ENCODE measurements at places on chromosomes 2 and 18.

DNA sequence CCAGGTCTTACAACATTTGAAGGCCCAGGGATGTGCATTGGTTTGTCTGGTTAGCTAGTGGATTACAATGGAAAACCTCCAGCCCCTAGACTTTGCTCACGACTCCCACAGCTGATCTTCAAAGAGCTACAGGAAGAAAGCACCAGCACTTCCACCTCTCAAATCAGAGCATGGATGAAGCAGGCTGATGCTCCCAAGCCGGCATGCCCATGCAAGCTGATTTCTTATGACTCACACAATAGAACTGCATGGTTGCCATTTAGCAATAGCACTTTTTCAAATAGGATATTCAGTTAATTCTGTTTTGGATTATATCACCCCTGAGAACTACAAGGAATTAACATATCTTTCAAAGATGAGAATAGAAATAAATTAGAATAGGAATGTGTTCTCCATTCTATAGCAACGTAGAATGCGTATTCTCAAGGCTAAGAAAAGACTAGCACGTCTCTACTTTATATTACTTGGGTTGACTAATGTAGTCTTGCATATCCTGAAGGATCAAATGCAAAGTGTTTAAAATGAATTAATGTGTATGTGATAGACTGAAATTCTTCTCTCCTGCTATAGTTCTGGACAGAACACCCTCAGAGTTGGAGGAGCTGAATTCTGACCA lies 292.4 kb downstream of the TRIB2 start:
- no peak for DNase-seq

DNA sequence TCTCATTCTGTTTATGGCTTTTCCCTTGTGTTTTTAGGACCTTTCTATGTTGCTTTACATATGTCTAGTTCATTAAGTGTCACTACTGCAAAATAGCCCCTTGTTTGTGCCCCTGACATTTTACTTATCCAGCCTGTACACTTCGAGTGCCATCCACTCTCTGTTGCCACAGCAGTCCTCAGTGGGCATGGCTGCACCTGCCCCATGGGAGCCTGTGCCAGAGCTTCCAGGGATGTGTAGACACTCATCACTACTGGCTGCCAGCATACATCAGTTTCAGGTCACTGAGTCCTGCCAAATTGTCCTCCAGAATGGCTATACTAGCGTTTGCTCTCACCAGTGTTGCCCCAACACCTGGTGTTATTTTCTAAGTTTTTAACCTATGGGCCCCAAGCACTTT lies 80.4 kb downstream of the ARMC9 start:
- no peak for DNase-seq

GRCh38 chr18:13252686-13253410 lies 34.3 kb downstream of the LDLRAD4 start:
- no peak for DNase-seq

DNA sequence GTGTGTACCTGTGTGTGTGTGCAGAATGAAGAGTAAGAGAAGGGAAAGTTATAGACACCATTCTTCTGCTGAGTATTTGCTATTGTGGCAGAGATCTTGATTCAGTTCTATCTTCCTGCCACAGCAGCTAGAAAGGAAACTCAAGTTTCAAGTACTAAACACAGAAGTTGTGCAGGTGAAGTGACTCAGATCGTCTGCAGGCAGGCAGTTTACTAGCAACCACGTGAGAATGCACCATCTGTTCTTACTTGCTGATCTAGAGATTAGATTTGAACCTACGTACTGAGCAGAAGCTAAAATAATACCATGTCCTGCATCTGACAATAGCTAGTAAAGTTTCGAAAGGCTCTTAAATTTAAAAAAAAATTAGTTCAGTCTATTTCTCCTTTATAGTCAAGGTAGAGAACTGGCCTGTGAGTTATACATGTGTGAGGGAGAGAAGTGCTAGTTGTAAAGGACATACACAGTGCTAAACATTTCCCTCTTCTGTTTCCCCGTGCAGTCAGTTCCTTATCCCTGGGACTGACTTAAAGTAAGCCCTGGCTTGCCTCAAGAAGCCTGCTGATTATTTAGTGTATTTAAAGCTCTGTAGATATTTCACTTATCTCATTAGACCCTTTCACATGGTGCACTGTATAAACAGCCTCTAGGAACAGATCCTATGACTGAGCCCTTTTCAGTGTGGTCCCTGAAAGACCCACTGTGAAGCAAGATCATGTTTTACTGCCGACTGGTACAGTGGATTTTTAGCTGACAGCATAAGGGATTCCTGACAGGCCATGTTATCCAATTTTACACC lies 45.0 kb downstream of the SLC38A11 start:
- peak; percentile 71 for DNase-seq

DNA sequence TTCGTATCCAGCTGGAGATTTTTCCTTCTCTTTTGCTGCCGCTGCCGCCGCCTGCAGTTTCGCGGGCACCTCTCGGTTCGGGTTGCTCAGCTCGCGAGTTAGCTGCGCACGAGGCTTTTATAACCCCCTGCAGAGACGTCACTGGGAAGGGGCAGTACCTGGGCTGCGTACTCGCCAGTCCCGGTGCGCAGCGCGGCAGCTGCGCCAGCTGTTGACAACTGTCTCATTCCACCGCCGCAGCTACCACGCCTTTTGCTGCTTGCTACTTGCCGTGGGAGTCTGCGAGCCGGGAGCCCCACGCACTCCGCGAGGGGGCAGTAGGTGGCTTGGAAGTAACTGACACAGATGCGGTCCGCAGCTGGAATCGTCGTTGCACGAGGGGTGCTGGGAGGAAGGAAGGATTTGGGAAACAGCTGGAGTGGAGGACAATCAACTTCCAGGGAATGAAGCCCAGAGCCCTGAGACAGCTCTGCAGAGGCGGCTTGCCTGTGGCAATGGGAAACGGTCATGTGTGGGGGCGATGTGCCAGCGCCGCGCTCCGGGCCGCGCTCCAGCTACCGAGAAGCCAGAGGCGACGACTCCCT lies at the start of gene TACR1:
TACR1 (minus strand) TSS at position 93 of the 584 bp plus-strand sequence. CDS start 586 bp downstream, outside the sequence.
- peak; percentile 75 for DNase-seq

DNA sequence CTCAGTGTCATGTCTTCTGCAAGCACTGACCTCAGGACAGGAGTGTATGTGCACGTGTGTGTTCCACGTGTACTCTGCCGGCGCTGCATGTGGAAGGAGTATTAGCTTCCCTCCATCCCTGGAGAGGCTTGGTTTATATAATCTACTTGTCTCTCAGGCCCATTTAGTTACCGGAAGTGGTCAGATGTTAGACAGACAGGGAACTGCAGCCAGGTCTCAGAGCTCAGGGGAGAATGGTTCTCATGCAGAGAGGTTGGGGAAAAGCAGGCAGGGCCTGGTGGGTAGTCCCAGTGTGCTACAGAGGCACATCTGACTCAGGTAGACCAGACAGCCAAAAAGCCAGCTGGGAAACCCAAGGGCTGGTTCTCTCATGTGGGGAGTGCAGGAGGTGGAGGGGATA lies 167.9 kb downstream of the CTIF start:
- DNase-seq = no peak

GRCh38 chr2:71250935-71251334 lies 24.0 kb upstream of the PAIP2B start:
- no peak for DNase-seq

DNA sequence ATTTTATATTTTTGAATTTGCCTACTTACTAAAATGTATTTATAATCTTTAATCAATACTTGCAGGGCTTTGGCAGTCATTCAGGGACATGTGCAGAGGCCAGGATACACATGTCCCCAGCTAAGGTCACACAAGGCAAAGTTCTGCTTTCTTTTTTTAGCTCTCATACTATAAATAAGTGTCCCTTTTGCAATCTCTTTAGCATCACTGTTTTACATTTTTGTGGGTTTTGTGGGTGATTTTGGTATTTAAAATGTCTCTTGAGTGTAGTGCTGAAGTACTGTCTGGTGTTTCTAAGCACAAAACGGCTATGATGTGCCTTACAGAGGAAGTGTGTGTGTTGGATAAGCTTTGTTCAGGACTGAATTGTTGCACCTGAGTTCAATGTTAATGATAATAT lies 309.0 kb upstream of the GULP1 start:
- peak; percentile 86 for DNase-seq

DNA sequence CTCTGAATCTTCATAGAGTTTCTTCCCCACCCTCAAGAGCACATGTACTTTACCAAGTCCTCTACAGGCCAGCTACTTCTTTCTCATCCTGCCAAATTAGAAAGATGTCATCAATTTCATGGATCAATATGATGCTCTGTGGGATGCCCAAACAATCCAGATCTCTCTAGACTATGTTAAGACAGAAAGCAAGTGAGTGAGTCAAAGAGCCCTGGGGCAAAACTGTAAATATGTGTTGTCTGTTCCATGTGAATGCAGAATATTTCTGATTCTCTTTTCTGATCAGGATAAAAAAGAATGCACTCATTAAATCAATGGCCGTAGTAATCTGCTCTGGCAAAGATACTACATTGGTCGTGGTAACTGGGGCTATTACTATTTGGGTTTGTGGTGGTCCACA lies 53.1 kb upstream of the ROCK2 start:
- DNase-seq = no peak

GRCh38 chr18:58196164-58196563 lies 152.1 kb downstream of the NEDD4L start:
- DNase-seq = no peak

DNA sequence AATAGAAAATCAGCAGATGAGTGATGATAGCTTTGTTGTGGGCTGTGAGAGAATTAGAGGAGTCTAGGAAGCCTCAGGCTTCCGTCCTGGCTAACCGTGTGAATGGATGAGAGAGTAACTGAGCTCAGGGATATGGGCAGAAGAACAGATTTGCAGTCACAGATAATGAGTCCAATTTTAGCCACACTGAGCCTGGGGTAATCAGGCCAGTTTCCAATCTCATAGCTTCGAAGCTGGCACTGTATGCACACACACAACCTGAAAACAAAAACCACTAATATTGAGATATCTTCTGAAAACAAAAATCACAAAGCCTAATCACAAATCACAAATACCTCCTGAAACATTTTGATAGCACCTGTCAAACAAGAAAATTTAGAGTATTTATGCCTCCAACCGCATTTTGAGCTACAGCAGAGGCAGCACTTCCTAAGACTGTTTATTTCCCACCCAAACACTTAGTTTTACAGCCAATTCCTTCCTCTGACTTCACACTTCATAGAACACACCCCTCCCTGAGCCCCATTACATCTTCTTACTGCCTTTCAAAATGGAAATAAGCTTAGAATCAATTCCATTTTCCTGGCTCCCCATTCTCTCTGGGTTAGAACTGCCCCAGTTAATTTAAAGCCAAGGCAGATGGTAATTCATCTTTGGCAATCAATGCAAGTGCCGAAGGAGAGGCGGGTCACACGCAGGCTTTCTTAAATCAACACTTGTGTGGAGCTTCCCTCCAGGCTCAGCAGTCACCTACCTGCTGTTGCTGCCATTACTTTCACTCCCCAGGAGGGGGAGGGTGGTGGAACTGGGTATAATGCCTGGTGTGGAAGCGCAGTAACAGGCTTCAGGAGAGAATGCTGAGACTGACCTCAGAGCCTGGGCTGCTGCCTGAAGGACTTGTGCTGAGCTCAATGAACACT lies 18.9 kb downstream of the TTR start:
- peak; percentile 13 for DNase-seq

DNA sequence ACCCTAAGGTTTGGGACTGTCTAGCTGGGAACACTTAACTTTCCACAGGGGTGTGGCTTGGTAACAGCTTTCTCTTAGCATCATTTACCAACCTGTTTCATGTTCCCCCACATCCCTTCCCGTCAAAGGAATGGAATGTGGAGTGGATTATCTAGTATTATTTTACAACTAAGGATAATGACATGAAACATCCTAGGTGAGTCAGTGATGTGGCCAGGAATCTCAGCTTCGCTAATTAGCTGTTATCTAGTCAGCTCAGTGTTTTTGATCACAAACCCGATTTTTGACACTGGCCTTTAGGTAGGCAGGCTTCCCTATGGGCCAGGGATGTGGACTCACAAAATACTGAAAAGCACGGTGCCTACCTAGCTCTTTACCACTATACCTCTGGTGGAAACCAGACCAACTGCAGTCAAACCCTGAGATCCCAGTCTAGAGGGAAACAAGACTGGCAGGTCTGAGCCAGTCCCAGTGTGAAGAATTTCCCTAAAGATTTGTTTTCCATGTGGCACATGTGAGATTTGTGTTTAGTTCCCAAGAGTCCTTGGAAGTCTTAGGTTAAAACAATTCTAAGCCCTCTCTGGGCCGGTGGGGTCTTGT lies 2.8 kb upstream of the NRP2 start:
- DNase-seq = no peak

DNA sequence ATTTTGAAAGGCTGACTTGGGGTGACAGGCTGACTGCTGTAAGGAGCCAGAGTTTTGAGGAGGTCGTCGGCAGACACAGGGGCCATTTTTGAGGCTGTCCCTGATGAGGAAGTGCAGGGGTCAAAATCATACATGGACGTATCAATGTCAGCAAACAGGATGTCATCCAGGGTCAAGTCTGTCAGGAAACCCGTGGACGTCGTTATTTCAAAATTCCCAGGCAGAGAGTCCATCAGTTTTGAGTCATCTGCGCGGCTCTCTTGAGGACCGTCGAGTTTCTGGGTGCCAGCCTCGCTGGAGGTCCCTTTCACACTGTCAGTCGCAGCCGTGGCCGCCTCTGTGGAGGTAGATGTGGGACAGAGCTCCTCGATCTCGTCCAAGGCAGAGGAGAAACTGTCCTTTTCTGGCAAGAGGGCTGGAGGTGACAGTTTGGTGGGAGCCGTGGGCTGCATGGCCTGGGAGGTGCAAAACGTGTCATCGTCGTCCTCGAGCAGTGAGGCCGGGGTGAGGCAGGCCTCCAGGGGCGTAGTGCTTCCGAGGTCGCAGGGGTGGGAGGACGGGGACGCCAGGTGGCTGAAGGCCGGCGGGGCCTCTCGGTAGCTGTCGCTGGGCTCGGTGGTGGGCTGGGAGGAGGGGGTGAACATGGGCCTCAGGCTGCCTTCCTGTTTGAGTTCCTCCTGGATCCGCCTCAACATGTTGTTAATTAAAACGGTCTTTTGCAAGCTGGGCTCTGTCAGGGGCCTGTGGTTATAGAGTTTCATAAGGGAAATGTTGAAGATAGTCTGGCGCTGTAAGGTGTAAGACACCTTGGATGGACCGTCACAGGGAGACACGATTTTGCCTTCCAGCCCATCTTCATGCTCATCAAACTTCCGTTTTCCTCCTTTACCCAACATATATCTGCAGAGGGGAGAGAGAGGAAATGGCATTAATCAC lies 17.5 kb downstream of the SERTAD2 start:
- DNase-seq = peak; percentile 84

GRCh38 chr2:28293416-28293815 lies 99.2 kb upstream of the FOSL2 start:
- no peak for DNase-seq

- DNase-seq = no peak
These were observed 24.0 kb upstream of the CREB1 start for GRCh38 chr2:207505728-207506127.

- no peak for DNase-seq
These were observed 100.3 kb downstream of the DPP10 start for GRCh38 chr2:114542695-114543094.

DNA sequence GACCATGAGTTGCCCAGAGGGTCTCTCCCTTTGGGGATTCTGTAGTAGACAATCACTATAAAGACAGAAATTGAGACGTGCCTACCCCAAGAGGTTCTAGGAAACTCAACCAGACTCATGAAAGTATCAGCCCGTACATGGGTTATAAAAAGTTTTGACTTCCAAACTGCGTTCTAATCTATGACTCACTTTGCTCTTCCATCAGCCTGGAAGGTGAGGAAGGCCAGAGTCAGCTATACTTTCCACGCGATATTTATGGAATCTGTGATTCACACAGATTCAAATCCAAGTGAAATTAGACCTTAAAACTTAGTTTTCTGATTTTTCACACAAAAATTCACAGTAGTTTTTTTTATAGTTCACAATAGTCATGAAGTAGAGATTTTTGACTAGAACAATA lies 7.7 kb upstream of the LYPD1 start:
- DNase-seq = no peak

GRCh38 chr2:89850481-89850880 lies 1159.0 kb downstream of the RPIA start:
- DNase-seq = no peak

GRCh38 chr2:62265106-62265505 lies 69.2 kb downstream of the B3GNT2 start:
- peak; percentile 47 for DNase-seq

All from RPMI8226 (cell line).